Activated CD4-positive, alpha-beta T cell treated with anti-CD3 and anti-CD28 coated beads for 48 hours (primary cell): ENCODE measurements at places on chromosomes 5 and 9.

DNA sequence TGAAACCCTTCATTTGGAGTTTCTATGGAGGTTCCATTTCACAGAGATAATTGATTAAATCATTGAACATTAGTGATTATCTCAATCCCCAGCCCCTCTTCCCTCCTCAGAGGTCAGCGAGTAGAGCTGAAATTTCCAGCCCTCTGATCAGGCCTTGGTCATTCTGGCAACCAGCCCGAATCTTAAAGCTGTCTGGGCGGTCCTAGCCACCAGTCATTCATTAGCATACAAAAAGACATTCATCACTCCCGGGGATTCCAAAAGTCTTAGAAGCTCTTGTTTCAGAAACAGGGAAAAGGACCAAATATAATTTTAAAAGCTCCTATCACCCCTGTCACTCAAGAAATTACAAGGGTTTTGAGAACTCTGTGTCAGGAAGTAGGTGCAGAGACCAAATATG, 41.3 kb downstream of the ZNF474 start:
- DNase-seq: no peak

DNA sequence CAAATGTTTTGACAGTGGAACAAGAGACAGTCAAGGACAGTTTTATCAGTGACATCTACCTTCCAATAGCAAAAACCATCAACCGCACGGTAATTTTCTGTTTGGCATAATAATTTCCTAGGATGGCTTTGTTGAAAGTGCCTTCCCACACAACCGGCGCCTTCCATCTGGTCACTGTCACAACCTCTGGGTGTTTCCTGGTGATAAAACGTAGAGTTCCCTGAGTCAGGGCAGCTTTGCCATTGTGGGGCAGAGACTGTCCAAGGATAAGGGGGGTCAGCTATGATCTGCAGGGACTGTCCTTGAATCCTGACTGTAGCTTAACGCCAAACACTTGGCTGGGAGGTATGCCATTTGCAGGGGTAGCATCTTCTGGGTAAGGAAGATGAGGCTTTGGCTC, 47.6 kb downstream of the GGTA1 start:
- DNase-seq: no peak

- peak; percentile 85 for DNase-seq
These were observed 32.1 kb downstream of the PTPA start for GRCh38 chr9:129143031-129143927.

DNA sequence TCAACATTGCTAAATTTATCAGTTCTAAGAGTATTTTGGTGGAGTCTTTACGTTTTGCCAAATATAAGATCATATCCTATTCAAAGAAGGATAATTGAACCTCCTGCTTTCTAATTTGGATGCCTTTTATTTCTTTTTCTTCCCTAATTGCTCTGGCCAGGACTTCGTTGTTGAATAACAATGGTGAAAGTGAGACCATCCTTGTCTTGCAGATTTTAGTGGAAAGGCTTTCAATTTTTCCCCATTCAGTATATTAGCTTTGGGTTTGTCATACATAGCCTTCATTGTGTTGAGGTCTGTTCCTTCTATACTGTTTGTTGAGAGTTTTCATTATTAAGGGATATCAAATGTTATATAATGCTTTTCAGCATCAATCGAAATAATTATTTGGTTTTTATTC, 1974.2 kb upstream of the ACO1 start:
- no peak for DNase-seq

DNA sequence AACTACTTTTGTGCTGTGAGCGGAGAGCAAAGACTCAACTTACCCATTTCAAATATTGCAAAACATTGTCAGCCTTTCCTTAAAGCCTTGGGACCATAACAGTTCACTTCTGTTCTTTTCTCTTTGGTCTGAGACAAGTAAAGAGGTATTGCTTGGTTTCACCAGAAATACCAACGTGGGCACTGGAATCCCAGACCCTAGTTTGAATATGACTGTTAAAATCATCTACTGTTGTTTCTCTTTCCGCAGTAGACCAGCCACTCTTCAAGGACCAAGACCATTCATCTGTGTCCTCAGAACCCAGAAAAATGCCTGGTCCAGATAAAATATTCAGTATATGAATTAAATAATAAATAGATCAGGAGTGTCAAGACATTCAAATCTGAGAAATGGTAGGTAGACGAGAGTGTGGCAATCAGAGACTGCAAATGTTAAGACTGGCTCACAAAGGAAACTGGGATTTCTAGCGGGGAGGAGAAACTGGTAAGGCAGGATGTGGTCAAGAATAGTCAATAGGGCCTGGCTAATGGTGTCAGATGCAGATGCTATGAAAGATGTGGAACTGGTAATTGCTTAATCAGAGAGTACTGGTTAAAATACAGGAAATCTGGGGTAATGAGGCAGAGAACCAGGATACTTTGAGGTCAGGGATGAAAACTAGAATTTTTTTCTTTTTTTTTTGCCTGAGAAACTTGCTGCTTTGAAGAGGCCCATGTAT, 82.1 kb upstream of the IL33 start:
- DNase-seq: no peak
